Neuronal stem cell (in vitro differentiated cells): ENCODE measurements at places on chromosomes 1 and 21.

DNA sequence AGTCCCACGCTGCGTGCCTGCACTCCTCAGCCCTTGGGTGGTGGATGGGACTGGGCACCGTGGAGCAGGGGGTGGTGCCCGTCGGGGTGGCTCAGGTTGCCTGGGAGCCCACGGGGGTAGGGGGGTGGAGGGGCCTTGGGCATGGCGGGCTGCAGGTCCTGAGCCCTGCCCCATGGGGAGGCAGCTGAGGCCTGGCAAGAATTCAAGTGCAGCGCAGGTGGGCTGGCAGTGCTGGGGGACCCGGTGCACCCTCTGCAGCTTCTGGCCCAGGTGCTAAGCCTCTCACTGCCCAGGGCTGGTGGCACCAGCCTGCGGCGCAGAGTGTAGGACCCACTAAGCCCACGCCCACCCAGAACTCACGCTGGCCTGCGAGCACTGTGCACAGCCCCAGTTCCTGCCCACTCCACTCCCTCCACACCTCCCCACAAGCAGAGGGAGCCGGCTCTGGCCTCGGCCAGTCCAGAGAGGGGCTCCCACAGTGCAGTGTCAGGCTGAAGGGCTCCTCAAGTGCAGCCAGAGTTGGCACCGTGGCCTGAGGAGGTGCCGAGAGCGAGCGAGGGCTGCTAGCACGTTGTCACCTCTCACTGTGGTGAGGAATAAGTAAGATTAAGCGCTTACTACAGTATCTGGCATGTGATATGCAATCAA lies 12.8 kb downstream of the TNNI3K start:
- DNase-seq: no peak

DNA sequence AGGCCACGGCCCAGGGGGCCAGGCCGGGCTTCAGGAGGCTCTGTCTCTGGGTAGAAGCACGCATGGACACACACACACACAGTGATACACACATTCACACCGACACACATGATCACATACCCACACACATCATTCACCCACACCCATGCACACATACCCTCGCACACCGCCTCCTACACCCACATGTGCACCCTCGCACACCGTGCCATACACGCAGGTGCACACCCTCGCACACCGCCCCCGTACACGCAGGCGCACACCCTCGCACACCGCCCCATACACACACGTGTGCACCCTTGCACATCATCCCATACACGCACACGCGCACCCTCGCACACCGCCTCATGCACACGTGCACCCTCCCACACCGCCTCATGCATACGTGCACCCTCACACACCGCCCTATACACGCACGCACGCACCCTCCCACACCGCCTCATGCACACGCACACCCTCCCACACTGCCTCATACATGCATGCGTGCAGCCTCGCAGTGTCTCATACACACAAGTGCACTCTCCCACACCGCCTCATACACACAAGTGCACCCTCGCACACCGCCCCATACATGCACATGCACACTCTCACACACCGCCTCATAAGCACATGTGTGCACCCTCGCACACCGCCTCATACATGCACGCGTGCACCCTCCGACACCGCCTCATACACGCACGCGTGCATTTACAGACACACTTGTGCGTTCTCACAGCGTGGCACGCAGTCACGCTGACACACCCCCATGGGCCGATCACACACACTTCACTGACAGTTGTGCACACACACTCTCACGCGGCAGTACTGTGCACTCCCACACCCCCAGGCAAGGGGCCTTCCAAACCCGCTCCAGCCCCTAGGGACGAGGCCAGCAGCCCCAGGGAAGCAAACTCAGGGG lies 128.1 kb downstream of the SIK1 start:
- no peak for DNase-seq

- no peak for DNase-seq
Observed at GRCh38 chr1:28507646-28508434, 2.0 kb downstream of the RCC1 start.

- DNase-seq: no peak
Observed at GRCh38 chr21:26473471-26473870, 99.6 kb downstream of the CYYR1 start.

DNA sequence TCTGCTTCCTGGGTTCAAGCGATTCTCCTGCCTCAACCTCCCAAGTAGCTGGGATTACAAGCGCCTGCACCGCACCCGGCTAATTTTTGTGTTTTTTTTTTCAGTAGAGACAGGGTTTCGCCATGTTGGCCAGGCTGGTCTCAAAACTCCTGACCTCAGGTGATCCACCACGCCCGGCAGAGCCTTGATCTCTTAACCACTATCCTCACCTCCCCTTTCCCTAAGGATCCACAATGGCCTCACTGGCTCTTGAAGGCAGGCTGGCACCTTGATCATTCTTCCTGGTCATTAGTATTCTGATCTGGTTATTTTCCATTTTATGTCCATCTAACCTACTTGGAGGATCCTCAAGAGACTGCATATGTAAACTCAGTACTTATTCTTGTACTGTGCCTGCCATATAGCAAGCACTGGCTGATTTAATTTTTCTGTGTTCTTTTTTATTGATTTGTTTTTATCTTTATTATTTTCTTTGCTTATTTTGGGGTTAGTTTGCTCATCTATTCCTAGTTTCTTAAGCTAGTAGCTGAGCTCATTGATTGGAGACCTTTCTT lies 6.3 kb downstream of the RCC1 start:
- no peak for DNase-seq

GRCh38 chr1:170218257-170218650 lies 72.5 kb downstream of the NTMT2 start:
- no peak for DNase-seq

DNA sequence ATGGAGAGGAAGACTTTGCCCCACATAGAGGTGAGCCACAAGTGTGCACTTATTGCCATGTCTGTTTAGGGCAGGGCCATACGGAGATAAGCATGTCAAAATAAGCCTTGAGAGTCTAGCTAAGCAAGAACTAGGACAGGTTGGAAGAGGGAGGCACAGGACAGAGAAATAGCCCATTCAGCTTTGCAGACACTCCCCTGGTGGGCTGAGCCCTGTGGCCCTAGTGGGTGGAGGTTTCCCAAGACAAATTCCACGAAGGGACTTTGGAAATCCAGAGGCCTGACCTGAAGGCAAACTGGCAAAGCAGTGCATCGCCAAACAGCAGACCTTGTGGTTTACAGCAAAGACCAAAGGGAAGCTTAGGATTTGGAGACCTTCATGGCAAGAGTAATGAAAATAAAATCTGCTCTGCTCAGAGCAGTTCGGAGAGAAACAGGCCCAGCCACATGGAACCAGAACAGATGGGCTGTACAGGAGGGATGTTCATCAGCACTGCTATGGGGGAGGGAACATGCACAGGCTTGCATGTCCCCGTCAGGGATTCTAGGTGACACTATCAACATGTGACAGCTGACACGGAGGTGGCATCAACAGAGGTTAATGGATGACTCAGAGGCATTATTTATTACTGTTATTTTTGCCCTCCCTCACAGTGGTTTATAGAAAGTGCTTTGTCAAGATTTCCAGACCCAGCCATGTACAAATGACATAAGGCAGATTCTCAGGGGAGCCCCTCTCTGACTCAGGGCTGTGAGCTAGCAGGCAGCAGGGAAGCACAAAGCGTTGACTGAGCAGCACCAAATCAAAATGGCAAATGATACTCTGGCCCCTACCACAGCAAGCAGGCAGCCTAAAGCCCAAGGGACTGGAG lies 90.1 kb upstream of the IRF2BP2 start:
- no peak for DNase-seq

DNA sequence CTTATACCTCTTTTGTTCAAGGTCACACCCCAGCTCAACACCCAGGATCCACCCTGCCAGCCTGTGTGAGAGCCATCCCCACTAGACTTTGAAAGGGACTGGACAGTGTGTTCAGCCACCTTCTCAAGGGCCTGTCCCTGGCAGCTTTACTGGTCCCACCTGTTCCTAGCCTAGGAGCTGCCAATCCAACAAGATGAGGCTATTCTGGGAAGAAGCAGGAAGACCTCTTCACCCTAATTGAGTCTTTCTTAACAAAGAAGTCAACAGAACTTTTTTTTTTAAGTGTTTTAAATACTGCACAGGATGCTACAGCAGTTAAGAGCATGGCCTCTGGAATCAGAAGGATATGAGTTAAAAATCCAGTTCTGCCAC lies 95.8 kb upstream of the HOOK1 start:
- DNase-seq: no peak

GRCh38 chr1:245537992-245538391 lies 383.2 kb downstream of the KIF26B start:
- DNase-seq: no peak

- no peak for DNase-seq
Observed at GRCh38 chr1:218983848-218984247, 189.8 kb upstream of the LYPLAL1 start.

GRCh38 chr1:199038156-199038555 lies 399.3 kb downstream of the PTPRC start:
- DNase-seq: no peak

DNA sequence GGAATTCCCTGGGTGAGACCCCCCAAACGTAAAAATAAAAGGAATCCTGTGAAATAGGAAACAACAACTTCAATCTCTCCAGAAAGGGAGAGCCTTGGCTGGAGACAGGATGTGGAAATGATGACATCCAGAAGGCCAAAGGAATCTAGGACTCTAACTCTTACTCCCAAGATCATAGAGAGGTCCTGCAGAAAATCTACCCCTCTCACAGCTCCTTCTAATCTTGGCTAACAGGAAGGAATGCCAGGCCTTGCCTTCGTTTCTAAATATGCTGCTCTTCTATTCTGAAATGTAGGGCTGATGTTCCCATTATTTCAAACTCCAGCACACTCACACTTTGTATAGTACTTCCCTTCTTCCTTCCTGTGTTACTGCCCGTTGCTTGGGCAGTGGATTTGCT lies 40.7 kb downstream of the ARHGEF11 start:
- DNase-seq: no peak

- DNase-seq: no peak
Observed at GRCh38 chr1:46687921-46688509, 16.4 kb downstream of the TEX38 start.

GRCh38 chr1:230937371-230937770 lies 41.3 kb downstream of the TTC13 start:
- no peak for DNase-seq

DNA sequence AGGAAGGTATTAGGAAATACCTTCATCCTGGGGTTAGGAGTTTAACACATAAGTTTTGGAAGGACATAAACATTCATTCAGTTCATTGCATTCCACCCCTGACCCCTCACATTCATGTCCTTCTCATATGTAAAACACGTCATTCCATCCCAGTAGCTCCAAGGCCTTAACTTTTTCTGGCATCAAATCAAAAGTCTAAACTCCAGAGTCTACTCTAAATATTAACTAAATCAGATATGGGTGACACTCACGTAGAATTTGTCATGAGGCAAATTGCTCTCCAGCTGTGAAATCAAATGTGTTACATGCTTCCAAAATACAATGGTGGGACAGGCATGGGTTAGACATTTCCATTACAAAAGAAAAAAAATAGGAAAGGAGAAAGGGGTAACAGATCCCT lies 298.2 kb upstream of the LRRC7 start:
- no peak for DNase-seq

- no peak for DNase-seq
Observed at GRCh38 chr1:162271972-162272371, 104.7 kb downstream of the SPATA46 start.

- DNase-seq: no peak
Observed at GRCh38 chr1:78072216-78072615, 26.4 kb downstream of the GIPC2 start.

GRCh38 chr1:231616667-231617066 lies 9.9 kb upstream of the DISC1 start:
- no peak for DNase-seq

DNA sequence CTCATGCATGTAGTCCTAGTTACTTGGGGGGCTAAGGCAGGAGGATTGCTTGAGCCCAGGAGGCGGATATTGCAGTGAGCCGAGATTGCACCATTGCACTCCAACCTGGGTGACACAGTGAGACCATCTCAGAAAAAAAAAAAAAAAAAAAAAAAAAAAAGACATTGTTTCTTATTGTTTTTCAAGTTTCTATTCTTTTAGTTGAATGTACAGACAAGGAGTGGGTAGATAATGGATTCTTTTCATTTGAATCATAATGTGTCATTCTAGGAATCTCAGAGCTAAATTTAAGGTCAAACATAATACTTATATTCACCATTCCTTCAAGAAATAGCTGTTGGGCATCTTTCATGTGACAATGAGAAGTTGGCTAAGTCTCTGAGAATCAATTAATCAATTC lies 157.0 kb upstream of the C21orf91 start:
- DNase-seq: no peak

- no peak for DNase-seq
Observed at GRCh38 chr1:41539999-41540398, 55.5 kb upstream of the EDN2 start.

GRCh38 chr21:46284733-46285132 lies 678 bp downstream of the MCM3AP start:
- no peak for DNase-seq

- DNase-seq: no peak
Observed at GRCh38 chr1:53270873-53271272, 32.6 kb upstream of the MAGOH start.

DNA sequence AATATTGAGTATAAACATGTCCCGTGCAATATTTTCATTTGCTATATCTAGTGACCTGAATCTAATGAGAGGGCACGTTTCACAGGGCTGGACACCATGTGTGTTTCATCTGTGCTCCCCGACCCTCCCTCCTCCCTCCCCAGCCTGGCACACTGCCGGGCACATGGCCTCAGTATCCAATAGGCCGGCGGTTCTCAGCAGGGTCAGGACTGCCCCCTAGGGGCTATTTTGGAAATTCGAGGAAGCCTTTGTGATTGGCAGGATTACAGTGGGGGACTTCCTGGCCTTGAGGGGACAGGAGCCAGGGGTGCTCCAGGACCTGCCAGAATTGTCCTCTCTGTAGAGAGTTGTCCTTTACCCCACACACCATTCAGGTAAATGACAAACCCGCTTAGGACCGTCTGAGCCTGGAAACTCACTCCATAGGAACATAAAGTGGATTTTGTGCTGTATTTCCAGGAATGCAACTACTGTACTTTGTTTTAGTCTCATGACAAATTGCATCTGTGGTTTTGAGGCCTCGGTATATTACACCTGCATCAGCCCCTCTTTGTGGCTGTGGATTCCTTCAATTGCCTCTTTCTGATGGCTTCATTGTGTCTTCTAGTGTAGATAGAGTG lies 109.5 kb upstream of the SIM2 start:
- DNase-seq: no peak

GRCh38 chr1:216626394-216627067 lies 96.7 kb downstream of the ESRRG start:
- no peak for DNase-seq

- no peak for DNase-seq
Observed at GRCh38 chr1:95002540-95003432, 70.0 kb downstream of the ALG14 start.
